ENCODE measurements at places on chromosomes 3 and 15.

- DNase-seq: peak; percentile 46
These were observed 735 bp downstream of the STIMATE start for GRCh38 chr3:52896613-52897012.

- DNase-seq: no peak
These were observed 35.1 kb upstream of the THSD4 start for GRCh38 chr15:71080166-71080565.

DNA sequence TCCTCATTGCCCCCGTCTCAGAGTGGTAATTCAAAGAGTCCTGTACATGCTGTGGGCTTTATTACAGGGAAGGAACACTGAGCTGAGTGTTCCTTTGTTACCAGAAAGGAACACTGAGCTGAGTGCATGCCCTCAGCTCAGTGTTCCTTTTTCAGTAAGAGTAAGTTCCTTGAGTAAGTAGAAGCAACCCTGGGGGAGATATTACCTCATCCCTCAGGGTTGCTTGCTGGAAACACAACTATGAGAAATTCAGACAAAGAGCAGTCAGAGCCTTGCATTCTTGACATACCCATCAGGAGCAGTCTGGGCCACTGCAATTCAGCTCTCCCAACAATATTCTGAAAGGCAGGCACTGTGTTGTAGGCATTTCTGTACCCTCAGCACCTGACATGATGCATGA lies 17.0 kb downstream of the CHRM5 start:
- DNase-seq: no peak

- no peak for DNase-seq
These were observed 11.9 kb upstream of the FAH start for GRCh38 chr15:80140909-80141308.

GRCh38 chr3:60030982-60031381 lies 981.2 kb upstream of the CFAP20DC start:
- DNase-seq: no peak

All from 8988T (cell line).